ENCODE measurements at places on chromosomes 12 and 14. TPM values are rescaled to one million over a fixed set of nuclear protein-coding genes. Genes with fewer than 3 reads are reported as not detected.

TNFAIP2 gene
- not detected for total RNA-seq

GZMB gene
- total RNA-seq: not detected

ABCD2 gene
- total RNA-seq: not detected

KRT82 gene
- total RNA-seq: not detected

ADGRD1 gene
- not detected for total RNA-seq

LBHD2 gene
- not detected for total RNA-seq

ZNF384 gene
- total RNA-seq: 35.5 TPM

CCND2 gene
- total RNA-seq: 0.14 TPM

DNA sequence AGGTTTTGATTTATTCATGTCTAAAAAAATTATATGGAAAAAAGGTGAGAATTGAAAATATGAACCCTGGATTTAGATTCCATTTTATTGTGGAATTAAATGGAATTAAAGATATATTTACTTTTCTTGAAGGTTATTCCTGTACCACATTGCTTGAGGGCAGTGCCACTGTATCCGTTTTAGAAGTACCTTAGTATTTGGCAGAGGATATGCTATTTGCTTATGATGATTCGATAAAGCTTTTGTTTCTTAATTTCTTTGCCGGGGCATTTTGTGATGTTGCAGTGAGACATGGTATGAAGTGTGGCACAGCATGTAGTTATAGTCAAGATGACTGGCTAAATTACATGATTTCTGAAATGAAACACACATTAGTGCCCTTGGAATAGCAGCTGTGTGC, 7.6 kb downstream of the TMTC2 start:
- no peaks in the 10 kb centered on the region for H3K36me3 ChIP-seq
- H3K27me3 ChIP-seq: no peaks in the 10 kb centered on the region
- H3K27ac ChIP-seq: no peak overlapping the region

DNA sequence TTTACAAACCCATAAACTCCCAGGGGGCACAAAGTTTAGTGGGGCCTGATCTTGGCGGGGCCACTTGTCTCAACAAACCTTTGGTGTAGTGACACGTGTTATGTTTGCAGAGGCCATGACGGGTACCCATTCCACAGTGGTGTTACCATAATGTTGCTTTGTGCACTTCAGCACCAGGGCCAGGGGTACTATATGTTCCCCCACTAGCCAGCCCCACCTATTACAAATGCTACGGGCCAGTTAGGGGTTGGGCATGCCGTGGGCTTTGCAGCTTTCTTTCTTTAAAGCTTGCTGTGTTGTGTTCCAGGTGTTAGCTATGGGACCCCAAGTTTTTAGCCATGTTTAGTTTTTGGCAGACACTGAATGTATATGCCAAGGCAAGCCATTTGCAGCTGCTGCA, 30.8 kb upstream of the G2E3 start:
- H3K4me1 ChIP-seq: peaks cover 14% of the 10 kb centered on the region
- H3K4me3 ChIP-seq: no peak overlapping the region
- no peaks in the 10 kb centered on the region for H3K27me3 ChIP-seq
- no peaks in the 10 kb centered on the region for H3K36me3 ChIP-seq
- H3K27ac ChIP-seq: no peak overlapping the region

GRCh38 chr12:119644930-119645329, 23.0 kb upstream of the PRKAB1 start:
- H3K27ac ChIP-seq: no peak overlapping the region
- no peaks in the 10 kb centered on the region for H3K36me3 ChIP-seq
- H3K27me3 ChIP-seq: no peaks in the 10 kb centered on the region
- DNase-seq: no peak
- no peak overlapping the region for H3K4me3 ChIP-seq

DNA sequence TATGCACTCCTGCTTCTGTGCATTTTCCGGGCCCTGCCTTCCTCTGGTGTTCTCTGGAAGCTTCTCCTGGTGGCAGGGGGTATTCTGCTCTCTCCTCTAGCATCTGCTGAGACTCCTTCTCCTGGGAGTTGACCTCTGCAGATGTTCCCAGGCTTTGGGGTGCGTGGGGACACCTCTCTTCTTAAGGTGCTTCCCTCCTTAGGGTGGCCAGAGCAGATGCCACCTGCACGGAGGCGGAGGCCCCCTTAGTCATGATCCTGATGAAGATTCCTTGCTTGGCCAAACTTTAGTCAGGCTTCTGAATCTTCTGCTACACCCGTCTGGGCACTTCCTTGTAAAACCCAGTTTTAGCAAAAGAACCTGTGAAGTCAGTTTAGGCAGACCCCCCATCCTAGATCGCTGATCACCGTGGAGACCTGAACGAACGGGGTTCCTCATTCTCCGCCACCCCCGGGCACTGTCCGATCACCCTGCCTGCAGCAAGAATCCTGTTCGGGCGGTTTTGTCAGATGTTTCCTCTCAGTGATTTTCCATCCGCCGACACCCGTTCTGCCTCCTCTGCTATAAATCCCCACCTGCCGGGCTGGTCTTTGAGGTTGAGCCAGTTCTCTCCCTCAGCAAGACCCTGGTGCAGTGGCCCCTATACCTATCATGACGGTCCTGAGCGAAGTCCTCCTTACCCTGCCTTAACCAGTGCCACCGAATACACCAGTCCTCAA, 111.9 kb downstream of the CALM1 start:
- DNase-seq: no peak
- H3K36me3 ChIP-seq: no peaks in the 10 kb centered on the region
- no peaks in the 10 kb centered on the region for H3K27me3 ChIP-seq
- no peak overlapping the region for H3K27ac ChIP-seq
- H3K4me3 ChIP-seq: no peak overlapping the region

DNA sequence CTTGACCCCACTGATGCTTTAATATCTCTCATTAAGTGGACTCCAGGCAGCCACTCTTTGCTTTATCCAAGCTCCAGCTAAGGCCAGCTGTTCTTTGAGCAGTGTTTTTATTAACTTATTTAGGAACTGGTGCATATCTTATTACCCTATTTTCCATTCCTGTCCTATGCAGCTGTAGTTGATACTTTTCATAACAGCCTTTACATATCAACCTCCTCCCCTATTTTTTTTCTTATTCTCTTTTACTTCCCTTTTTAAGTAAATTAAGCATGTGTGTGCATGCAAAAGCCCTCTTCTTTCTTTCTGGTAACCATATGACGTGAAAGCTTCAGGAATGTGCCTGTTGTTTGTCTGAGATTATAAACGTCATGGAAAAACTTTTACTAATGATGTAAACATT, 121.2 kb downstream of the PTPRQ start:
- no peaks in the 10 kb centered on the region for H3K27me3 ChIP-seq
- H3K4me1 ChIP-seq: peaks cover 13% of the 10 kb centered on the region
- H3K36me3 ChIP-seq: no peaks in the 10 kb centered on the region
- H3K4me3 ChIP-seq: no peak overlapping the region

DNA sequence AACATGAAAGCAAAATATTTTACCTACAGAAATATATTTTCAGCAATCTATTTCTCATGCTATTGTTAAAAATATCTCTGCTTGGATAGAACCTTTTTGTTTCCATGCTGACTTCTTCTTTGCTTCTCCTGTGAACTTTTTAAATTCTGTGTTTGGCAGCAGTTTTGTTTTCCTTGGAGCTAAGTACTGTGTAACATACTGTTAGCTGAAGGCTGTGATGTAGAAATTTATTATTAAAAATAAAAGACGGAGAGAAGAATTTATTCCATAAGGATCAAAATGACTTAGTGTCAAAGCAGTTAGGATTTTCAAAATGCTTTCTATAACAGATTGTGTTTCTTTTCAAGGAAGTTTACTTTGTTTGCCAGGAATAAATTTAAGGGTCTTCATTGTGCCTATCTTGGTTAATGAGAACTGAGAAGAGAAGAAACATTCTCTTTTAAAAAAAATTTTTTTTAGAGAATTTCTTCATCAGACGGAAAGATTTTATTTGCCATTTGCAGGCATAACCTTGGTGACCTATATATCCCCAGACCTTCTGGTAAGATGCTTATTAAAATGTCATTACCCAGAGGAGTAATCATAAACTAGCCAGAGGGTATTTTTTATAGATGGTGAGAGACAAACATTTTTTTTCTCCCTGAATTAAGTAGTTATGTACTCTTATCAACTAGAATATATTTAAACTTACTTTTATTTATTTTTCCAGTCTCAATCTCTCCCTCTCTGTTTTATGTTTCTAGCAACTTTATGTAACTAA, 147.1 kb upstream of the SLCO1C1 start:
- no peak for DNase-seq
- H3K4me1 ChIP-seq: no peaks in the 10 kb centered on the region
- H3K27me3 ChIP-seq: no peaks in the 10 kb centered on the region
- no peak overlapping the region for H3K4me3 ChIP-seq
- H3K36me3 ChIP-seq: no peaks in the 10 kb centered on the region

DNA sequence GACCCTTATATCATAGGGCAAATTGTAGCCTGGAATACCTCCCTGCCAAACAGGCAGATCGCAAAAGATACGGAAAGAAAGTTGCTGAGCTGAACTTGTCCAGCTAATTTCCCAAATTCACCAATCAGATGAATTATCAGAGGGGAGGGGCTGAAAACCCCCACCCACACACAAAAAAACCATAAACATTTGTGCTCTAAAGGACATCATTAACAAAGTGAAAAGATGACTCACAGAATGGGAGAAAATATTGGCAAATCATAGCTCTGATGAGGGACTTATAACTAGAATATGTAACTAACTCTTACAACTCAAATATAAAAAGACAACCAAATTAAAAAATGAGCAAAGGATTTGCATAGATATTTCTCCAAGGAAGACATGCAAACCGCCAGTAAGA, 36.3 kb downstream of the PTHLH start:
- H3K27ac ChIP-seq: no peak overlapping the region
- H3K4me3 ChIP-seq: no peak overlapping the region
- H3K4me1 ChIP-seq: no peaks in the 10 kb centered on the region
- no peaks in the 10 kb centered on the region for H3K27me3 ChIP-seq

- no peaks in the 10 kb centered on the region for H3K4me1 ChIP-seq
- no peak overlapping the region for H3K4me3 ChIP-seq
- no peak for DNase-seq
- H3K36me3 ChIP-seq: no peaks in the 10 kb centered on the region
- H3K27me3 ChIP-seq: no peaks in the 10 kb centered on the region
- no peak overlapping the region for H3K27ac ChIP-seq
These were observed 51.4 kb downstream of the RFX4 start for GRCh38 chr12:106634206-106634605.

- no peaks in the 10 kb centered on the region for H3K4me1 ChIP-seq
- H3K27ac ChIP-seq: no peak overlapping the region
- no peaks in the 10 kb centered on the region for H3K27me3 ChIP-seq
These were observed 451.1 kb upstream of the RGS6 start for GRCh38 chr14:71481021-71481654.

DNA sequence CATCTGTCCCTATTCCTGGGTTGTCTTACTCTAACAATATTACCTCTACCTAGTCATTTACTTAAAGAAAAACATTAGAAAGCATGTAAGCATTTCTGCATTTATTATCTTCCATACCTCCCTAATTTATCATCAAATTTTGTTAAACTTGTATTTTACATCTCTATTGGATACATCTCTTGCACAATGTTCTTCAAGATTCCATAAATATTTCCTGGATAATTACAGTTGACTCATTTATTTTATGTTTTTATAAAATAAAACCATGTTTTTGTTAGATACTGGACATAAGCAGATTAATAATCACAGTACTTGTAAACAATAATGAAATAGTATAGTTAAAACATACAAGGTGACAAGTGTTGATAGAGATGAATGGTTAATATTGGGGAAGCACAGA, 209.0 kb downstream of the TMTC3 start:
- no peak for DNase-seq
- no peak overlapping the region for H3K4me3 ChIP-seq
- no peaks in the 10 kb centered on the region for H3K36me3 ChIP-seq
- H3K27ac ChIP-seq: no peak overlapping the region

DNA sequence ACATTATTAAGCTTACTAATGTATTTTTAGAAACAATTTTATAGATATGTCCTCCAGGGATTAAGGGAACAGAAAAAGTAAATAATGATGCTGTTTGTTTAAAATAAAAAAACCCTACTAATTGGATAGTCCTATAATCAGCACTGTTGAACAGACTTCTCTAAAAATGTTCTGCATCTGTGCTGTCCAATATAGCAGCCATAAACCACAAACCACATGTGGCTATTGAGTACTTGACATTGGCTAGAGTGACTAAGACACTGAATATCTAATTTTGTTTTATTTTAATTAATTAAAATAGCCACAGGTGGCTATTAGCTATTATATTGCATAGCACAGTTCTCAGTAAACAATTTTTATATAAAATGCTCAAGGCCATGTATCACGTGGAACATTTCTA, 210.4 kb downstream of the DPY19L2 start:
- H3K27me3 ChIP-seq: no peaks in the 10 kb centered on the region
- H3K27ac ChIP-seq: no peak overlapping the region
- no peak overlapping the region for H3K4me3 ChIP-seq
- no peak for DNase-seq
- no peaks in the 10 kb centered on the region for H3K36me3 ChIP-seq

GRCh38 chr14:66944872-66945271, 244.4 kb upstream of the GARIN2 start:
- H3K27ac ChIP-seq: no peak overlapping the region
- no peaks in the 10 kb centered on the region for H3K27me3 ChIP-seq
- peak; percentile 52 for DNase-seq
- H3K4me3 ChIP-seq: no peak overlapping the region
- H3K36me3 ChIP-seq: no peaks in the 10 kb centered on the region

DNA sequence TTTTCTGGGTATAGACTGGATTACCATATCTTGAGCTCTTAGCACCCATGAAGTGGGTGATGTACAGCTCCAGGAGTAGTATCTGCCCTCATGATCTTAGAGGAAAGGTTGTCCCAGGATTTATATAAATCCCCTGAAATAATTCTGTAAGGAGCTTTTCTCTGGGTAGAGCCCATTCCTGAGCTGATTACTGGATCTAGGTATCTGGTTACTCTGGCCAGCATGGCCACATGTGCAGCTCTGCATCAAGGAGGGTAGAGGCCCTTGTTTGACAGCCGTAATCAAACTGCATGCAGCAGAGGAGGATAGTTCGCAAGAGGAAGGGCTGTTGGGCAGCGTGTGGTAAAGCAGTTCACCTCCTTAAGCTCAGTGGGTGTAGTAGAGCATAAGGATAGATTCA, 8.5 kb downstream of the COX14 start:
- peaks cover 37% of the 10 kb centered on the region for H3K36me3 ChIP-seq
- no peak overlapping the region for H3K27ac ChIP-seq
- H3K4me3 ChIP-seq: no peak overlapping the region
- no peak for DNase-seq
- no peaks in the 10 kb centered on the region for H3K27me3 ChIP-seq

- no peaks in the 10 kb centered on the region for H3K27me3 ChIP-seq
- no peak for DNase-seq
- H3K4me1 ChIP-seq: 0 out of 2 replicates have a peak, but pooled peaks cover 5% of the 10 kb centered on the region
These were observed 97.7 kb downstream of the ETV6 start for GRCh38 chr12:11746940-11747716.

- H3K4me3 ChIP-seq: no peak overlapping the region
- no peaks in the 10 kb centered on the region for H3K36me3 ChIP-seq
- no peak for DNase-seq
- H3K27me3 ChIP-seq: no peaks in the 10 kb centered on the region
These were observed 40.1 kb upstream of the CRY1 start for GRCh38 chr12:107133462-107133861.

- no peak overlapping the region for H3K4me3 ChIP-seq
- H3K27ac ChIP-seq: peak overlapping the region; percentile 87
- DNase-seq: peak; percentile 93
- peaks cover 54% of the 10 kb centered on the region for H3K4me1 ChIP-seq
These were observed 37.0 kb downstream of the RASAL1 start for GRCh38 chr12:113098441-113099028.

GRCh38 chr14:24364841-24365240, 3.1 kb upstream of the NFATC4 start:
- no peak overlapping the region for H3K4me3 ChIP-seq
- DNase-seq: no peak
- peaks cover 39% of the 10 kb centered on the region for H3K4me1 ChIP-seq
- no peaks in the 10 kb centered on the region for H3K27me3 ChIP-seq
- no peaks in the 10 kb centered on the region for H3K36me3 ChIP-seq
